Mucosa of gallbladder (tissue), 1 donor: ENCODE measurements at places on chromosomes 3 and 15. TPM values are rescaled to one million over a fixed set of nuclear protein-coding genes. Genes with fewer than 3 reads are reported as not detected.
A peak's percentile ranks its signal among the peaks of the same experiment; 100 is the strongest.

The DUOXA2 gene
- 87.1 TPM for total RNA-seq

The KBTBD13 gene
- not detected for total RNA-seq

DNA sequence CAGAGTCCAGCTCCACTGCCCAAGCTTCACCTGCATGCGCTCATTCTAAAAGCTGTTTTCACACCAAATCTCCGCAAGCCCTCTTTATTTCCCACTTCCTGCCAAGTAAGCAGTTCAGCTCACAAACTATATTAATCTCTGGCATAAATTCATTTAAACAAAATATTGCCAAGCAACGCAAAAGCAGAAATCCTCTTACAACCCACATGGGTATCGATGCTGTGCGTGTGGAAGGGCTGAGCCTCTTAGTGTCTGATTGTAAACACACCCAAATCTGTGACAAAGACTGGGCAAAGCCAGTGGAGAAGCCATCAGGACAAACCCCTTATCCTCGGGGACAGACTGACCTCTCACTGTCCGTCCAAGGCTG lies 124.3 kb upstream of the ATP2B2 start:
- no peak for DNase-seq

The CCDC191 gene
- total RNA-seq = 7.2 TPM

The MAPKBP1 gene
- total RNA-seq = 27.0 TPM

The FBXO40 gene
- total RNA-seq = 0.03 TPM

GRCh38 chr3:124298951-124299350 lies 307.0 kb upstream of the ROPN1 start:
- no peak for DNase-seq

GRCh38 chr3:80770106-80771074 lies 991.1 kb downstream of the GBE1 start:
- no peak for DNase-seq

- DNase-seq = no peak
These were observed 39.4 kb upstream of the CD47 start for GRCh38 chr3:108130236-108130635.

DNA sequence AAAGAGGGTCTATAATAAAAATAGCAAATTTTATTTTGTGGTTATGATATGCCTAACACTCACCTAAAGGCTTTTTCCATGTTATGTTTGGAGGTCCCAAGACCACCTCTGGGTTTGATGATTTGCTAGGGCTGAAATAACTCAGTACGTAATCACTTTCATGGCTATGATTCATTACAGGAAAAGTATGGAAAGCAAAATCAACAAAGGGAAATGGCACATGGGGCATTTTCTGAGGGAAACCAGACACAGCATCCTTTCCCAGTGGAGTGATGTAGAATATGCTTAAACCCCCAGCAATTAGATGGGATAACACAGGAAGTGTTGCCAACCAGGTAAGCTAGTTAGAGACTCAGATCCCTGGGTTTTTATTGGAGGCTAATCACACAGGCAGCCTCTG lies 701.6 kb upstream of the CBLB start:
- DNase-seq = no peak

The ASB14 gene
- total RNA-seq = not detected

The A4GNT gene
- not detected for total RNA-seq

The AMOTL2 gene
- total RNA-seq = 129 TPM

GRCh38 chr3:127669541-127670228 lies 3.1 kb upstream of the ABTB1 start:
- no peak for DNase-seq

The ZPLD1 gene
- 14.2 TPM for total RNA-seq

The TF gene
- 22.7 TPM for total RNA-seq

GRCh38 chr3:68876112-68876713 lies 56.1 kb downstream of the TAFA4 start:
- peak; percentile 31 for DNase-seq

- DNase-seq = no peak
These were observed 92.4 kb upstream of the CGNL1 start for GRCh38 chr15:57283774-57284503.

The CHRFAM7A gene
- total RNA-seq = 1.4 TPM

The CD200 gene
- 10.5 TPM for total RNA-seq

GRCh38 chr3:23389686-23390085 lies 186.6 kb downstream of the UBE2E2 start:
- no peak for DNase-seq

The ANKRD63 gene
- 1.6 TPM for total RNA-seq

DNA sequence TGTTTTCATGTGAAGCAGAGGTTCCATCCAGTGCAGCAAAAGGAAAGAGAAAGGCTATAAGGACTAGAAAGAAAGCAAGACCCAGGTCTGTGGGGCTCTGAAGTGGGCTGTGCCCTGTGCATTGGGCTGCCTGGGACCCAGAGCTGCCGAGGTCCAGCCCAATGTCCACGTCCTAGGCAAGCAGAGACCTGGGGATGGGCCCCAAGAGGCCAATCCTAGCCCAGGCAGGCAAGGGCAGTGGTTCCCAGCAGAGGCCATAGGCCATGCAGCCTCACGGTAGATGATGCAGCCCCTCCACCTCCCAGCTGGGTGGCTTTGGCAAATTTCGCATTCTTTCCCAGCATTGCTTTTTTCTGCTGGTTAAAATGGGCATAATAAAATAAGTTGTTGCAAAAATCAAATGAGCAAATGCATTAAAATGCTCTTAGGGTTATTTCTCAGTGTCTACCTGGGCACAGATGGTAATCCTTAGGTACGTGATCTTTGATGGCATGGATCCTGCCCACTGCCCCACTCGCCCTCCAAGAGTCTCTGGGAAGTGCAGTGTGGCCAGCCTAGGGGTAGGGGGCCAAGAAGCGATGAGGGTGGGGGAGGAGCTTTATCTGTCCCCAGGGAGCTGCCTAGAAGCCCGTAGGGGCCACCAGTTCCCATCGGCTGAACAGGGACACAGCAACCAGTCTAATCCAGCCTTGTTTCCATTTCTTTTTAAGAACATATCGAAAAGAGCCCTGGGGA lies 22.3 kb upstream of the GP9 start:
- DNase-seq = no peak

GRCh38 chr3:168165390-168166269 lies 69.9 kb upstream of the GOLIM4 start:
- peak; percentile 73 for DNase-seq

DNA sequence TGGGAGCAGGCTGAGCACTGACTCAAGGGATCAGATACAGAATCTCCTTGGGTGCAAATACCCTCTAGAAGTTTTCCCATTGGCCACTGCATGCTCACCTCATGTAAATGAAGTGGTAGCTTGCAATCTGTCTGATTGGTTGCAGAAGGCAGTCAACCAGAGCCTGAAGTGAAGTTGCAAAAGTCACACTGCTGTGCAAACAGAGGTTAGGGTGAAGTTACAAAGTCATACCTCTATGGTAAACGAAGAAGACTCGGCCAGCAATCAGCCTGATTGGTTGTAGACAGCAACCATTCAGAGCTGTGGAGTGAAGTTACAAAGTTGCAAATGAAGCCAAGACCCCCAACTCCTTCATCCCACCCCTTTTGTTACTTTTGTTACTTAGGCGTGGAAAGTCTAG lies 27.1 kb downstream of the STARD9 start:
- no peak for DNase-seq

The RTP3 gene
- not detected for total RNA-seq

DNA sequence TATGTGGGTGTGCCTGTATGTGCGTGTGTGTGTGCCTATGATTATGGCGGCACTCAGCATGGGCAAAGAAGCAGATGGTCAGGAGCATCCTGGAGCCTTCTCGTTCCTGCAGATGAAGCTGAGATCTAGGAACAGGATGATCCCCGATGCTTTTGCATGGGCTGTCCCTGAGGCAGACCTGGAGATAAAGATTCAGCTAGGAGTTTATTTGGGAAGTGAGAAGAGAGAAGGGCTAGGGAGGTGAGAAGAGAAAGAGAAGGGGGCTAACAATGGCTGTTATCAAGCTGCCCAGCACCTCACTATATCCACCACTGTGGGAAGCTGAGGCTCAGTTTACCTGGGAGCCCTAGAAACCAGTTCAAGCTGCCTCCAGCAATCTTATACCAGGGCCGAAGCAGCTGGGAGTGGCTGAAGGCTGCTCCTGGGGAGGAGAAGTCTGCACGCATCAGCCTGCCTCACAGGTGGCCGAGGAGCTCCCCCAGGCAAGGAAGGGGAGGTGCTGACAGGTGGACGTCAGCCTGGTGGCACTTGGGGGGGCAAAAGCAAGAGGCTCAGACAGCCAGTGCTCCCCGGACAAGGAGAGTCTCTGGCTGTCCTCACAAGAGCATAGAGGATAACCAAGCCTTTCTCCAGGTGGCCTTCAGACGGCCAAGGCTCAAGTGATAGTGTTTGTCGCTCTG lies 94.0 kb upstream of the IQSEC1 start:
- DNase-seq = no peak

The KCNMB2 gene
- 4.4 TPM for total RNA-seq

The ZBBX gene
- not detected for total RNA-seq

The SLC24A5 gene
- total RNA-seq = not detected

DNA sequence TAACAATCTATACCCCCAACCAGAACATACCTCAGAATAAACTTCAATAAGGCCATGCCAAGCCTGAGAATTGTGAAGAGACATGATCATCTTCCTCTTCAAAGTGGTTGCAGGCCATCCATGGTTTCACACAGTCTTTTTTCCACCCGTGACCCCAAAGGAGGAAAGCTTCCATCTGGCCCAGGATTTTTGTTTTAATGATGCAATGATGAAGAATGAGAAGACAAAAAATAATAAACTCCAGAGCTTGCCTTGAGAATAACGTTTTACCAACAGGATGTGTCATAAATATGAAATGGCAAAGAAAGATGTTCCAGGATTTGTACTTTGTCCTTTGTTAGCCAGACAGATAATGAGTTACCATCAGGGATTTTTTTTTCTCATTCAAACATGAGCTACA lies 201.9 kb downstream of the WNT5A start:
- DNase-seq = no peak

- no peak for DNase-seq
These were observed 7.2 kb downstream of the CLPX start for GRCh38 chr15:65177901-65178300.
